ENCODE measurements at places on chromosomes 12 and 14. TPM values are rescaled to one million over a fixed set of nuclear protein-coding genes. Genes with fewer than 3 reads are reported as not detected.

The APEX1 gene
- total RNA-seq = 49.7 TPM

The COX8C gene
- not detected for total RNA-seq

The LAG3 gene
- total RNA-seq = not detected

The TGM1 gene
- 0.49 TPM for total RNA-seq

The AGAP2 gene
- 40.6 TPM for total RNA-seq

The GRIP1 gene
- total RNA-seq = 77.9 TPM

The PGF gene
- 1.7 TPM for total RNA-seq

The LRCOL1 gene
- total RNA-seq = not detected

The HOXC12 gene
- total RNA-seq = not detected

The TAS2R10 gene
- 2.5 TPM for total RNA-seq

Data from temporal lobe (tissue), 4 donors.